Activated CD8-positive, alpha-beta memory T cell treated with anti-CD3 and anti-CD28 coated beads, Interleukin-2, amount 50 U/mL, for 4 hours (primary cell): ENCODE measurements at places on chromosomes 2 and 18.
A peak's percentile ranks its signal among the peaks of the same experiment; 100 is the strongest.

GRCh38 chr2:98185801-98186200, 98.8 kb downstream of the VWA3B start:
- DNase-seq: no peak

DNA sequence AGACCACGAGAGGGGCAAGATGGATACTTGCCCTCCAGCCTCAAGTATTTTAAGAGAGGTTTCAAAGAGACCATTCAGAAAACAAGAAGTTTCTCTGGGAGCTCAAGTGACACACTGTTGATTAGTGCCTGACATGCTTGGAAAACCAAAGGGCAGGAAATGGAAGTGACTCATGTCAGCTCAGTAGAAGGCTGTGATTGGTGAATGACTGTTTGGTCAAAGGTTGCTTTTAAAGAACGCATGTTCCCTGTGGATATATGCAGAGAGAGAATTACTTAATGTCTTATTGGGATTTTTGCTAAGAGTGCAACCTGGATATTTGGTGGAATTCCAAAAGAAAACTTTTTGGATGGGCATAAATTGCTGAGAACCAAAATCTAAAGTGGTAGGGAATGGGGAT, 549.9 kb downstream of the XIRP2 start:
- DNase-seq: no peak

DNA sequence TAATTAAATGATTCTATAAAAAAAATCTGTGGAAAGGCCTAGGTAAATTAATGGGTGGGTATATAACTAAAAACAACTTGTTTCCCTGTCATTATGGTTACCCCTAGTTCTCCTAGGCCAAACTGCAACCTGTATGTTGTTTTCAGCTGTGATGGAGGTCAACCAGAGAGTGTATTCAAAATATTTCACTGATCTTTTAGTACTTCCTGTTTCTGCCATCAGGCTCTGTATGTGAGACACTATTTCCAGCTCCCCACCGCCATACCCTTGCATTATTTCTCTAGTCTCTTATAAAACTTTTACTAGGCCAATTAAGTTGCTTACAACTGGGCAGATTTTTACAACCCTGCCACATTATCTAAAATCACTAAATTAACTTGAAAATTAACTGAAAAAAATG, 21.0 kb upstream of the CDKL4 start:
- DNase-seq: no peak

GRCh38 chr18:70005580-70005979, 57.9 kb upstream of the CD226 start:
- no peak for DNase-seq

- no peak for DNase-seq
These were observed 52.8 kb upstream of the CTAGE1 start for GRCh38 chr18:22470248-22471235.

GRCh38 chr18:63339920-63340484, 20.4 kb upstream of the BCL2 start:
- DNase-seq: peak; percentile 45

GRCh38 chr18:59021500-59021899, 118.2 kb upstream of the SEC11C start:
- no peak for DNase-seq

DNA sequence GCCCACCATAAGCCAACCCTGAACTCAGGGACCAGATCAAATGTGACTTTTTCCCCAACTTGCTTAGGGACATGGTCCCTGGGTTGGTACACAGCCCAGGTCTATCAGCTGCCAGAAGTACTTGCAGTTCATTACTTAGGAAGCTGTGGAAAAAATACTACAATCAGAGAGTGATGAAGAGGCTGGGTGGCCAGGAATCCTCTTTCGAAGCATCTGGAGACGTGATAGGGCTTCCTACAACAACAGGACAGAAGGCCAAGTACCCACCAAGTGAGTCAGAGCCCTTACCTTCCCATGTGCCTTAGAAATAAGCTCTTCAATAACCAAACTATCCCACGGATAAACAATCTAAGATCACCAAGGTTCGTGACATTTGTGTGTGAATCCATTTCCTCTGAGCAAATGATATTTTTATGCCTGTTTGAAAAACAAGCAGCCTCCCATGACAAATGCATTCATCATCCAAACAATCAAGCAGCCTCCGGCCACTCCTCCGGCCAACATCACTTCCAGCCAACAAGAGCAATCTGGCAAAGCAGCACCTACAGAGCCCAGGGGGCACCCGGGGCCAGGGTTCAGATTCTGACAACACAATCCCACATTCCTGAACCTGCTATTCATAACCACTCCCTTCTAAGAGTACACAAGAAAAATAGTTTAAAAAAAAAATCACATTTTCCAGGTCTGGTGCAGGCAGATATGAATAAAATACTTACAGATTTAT, 26.4 kb downstream of the TBC1D8 start:
- DNase-seq: no peak

DNA sequence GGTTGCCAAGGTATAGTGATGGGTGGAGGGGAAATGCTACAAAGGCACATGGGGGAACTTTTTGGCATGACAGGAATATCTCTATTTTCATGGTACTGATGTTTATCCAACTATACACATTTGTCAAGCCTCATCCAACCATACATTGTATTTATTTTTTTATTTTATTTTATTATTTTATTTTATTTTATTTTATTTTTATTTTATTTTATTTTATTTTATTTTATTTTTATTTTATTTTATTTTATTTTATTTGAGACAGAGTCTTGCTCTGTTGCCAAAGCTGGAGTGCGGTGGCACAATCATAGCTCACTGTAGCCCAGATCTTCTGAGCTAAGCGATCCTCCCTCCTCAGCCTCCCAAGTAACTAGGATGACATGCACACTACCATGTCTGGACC, 219.1 kb downstream of the ZRANB3 start:
- no peak for DNase-seq

DNA sequence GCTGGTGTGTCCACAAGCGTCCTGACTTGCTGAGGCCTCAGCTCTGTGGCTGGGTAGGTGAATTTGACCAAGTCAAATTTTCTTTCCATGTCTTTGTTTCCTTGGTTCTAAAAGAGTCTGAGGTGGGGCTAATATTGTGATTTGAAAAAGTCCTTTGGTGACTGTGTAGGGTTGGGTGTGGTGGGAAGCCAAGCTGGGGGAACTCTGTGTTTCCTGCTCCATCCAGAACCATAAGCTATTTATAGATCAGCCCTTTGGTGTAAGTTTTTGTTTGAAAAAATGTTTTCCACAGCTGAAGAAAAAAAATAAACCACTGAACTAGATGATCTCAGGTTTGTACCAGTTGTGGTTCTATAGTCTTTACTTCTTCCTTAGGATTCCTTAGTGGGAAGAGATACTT, 462.7 kb downstream of the TGIF1 start:
- no peak for DNase-seq

DNA sequence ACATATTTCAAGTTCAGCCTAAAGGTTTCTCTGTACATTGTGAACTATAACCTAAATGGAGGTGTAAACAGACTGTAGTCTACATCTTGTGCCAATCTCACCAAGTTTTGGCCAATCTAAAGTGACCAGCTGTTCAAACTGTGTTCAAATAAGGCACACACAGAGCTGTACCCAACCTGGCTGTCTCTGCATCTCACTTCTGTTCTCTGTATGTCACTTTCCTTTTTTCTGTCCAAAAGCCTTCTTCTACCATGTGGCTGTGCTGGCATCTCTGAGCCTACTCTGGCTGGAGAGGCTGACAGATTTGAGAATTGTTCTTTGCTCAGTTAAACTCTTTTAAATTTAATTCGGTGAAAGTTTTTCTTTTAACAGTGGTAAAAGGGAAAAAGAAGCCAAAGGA, 817.9 kb downstream of the SOCS6 start:
- DNase-seq: no peak

DNA sequence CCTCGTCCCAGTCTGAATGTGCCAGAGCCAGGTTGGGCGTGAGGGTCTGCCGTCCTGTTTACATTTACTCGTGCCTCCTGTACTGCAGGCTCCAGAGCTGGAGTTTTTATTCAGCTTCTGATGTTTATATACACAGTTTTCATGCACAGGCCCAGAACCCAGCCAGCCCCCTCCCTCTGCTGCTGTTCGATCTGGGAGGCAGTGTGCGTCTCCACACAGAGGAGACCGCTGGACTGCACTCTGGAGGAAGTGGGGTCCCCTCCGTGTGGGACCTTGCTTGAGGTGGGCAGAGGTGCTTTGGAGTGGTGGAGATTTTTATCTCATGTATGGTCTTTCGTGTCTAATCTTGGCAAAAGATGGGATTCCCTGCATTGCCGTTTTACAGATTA, 90.6 kb downstream of the GLI2 start:
- no peak for DNase-seq

- DNase-seq: no peak
These were observed 58.5 kb downstream of the CABYR start for GRCh38 chr18:24197412-24197811.
